ENCODE measurements at places on chromosomes 2 and 18. TPM values are rescaled to one million over a fixed set of nuclear protein-coding genes. Genes with fewer than 3 reads are reported as not detected.

Gene ARMC9
- 43.1 TPM for total RNA-seq

Gene GKN2
- total RNA-seq, result 53.3 TPM

DNA sequence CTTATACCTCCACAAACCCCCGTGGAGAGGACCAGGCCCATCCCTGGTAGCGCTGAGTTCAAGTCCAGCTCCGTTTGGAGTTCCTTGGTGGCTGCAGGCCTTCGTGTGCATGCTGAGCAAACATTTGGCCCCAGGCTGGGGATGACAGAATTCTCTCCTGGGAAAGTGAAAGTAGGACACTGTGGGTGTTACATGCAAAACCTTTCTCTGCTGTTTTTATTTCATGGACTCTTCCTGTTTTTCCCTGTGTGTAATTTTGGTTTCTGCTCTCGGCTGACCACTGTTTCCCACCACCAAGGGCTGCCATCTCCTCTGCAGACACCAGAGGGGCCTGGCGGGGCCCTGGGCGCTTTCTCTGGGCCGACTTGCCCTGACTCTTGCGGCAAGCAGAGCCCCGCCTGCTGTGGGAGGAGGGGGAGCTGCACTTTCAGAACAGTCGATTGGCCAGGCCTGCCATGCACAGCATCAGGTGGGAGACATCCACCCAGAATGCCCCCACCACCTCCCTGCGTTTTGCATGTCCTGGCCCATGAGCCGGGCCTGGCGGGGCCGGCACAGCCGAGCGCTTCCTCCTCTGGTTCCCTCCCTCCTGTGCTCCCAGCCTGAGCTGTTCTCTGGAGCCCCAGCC is 102.4 kb downstream of the CABLES1 start:
- H3K27ac ChIP-seq, result peak overlapping the region; percentile 87
- H3K4me3 ChIP-seq, result peak overlapping the region; percentile 50
- peaks cover 33% of the 10 kb centered on the region for H3K4me1 ChIP-seq
- peaks cover 7% of the 10 kb centered on the region for H3K36me3 ChIP-seq

- no peak overlapping the region for H3K4me3 ChIP-seq
- H3K27me3 ChIP-seq, result peaks cover 4% of the 10 kb centered on the region
- peak; percentile 42 for DNase-seq
- no peaks in the 10 kb centered on the region for H3K36me3 ChIP-seq
- H3K4me1 ChIP-seq, result no peaks in the 10 kb centered on the region
- no peak overlapping the region for H3K27ac ChIP-seq
Observed at GRCh38 chr2:120881981-120882788, 146.5 kb downstream of the GLI2 start.

- peaks cover 10% of the 10 kb centered on the region for H3K36me3 ChIP-seq
- DNase-seq, result no peak
- H3K27me3 ChIP-seq, result no peaks in the 10 kb centered on the region
- H3K4me1 ChIP-seq, result no peaks in the 10 kb centered on the region
- no peak overlapping the region for H3K27ac ChIP-seq
Observed at GRCh38 chr2:207819839-207820784, 50.4 kb upstream of the FZD5 start.

- no peaks in the 10 kb centered on the region for H3K27me3 ChIP-seq
- no peak overlapping the region for H3K4me3 ChIP-seq
- H3K36me3 ChIP-seq, result peaks cover 17% of the 10 kb centered on the region
- no peak overlapping the region for H3K27ac ChIP-seq
- no peak for DNase-seq
Observed at GRCh38 chr2:32758232-32758631, 130.4 kb downstream of the TTC27 start.

DNA sequence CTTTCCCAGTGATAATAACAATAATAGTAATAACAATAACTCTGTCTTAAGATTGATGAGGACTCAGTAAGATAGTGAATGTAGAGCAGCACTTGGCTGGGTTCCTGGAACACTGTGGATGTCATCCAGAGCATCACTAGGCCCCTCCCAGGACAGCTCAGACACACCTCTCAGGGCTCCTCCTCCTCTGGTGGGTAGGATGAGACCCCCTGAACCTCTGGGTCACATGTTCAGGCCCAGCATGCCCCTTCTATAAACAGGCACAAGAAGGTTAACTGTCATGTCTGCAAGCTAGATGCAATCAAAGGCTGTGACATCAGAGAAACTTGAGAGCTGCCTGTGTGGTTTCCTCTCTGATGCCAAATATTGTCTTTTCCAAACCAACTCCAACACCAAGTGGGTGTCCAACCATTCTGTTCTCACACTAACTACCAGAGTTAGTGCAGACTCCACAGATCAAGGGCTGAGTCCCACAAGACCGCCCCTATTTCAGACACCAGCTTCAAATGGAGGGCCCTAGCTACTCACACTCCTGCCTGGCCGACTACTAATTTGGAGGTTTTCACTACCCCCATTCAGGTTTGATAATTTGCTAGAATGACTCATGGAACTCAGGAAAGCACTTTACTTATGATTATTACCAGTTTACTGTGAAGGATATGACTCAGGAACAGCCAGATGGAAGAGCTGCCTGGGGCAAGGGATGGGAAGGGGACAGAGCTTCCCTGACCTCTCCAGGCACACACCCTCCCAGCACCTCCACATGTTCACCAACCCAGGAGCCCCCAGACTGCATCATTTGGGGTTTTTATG is 46.4 kb upstream of the BZW1 start:
- no peak for DNase-seq
- H3K36me3 ChIP-seq, result no peaks in the 10 kb centered on the region
- no peak overlapping the region for H3K4me3 ChIP-seq
- no peak overlapping the region for H3K27ac ChIP-seq

Measured in lower lobe of right lung (tissue), 2 donors.